ENCODE measurements at places on chromosomes 5 and 9. TPM values are rescaled to one million over a fixed set of nuclear protein-coding genes. Genes with fewer than 3 reads are reported as not detected.

The AQP7 gene
- 466 TPM for total RNA-seq

The DNAJC25 gene
- total RNA-seq, result 15.1 TPM

The INSL4 gene
- total RNA-seq, result not detected

The COMMD10 gene
- 44.3 TPM for total RNA-seq

The CARTPT gene
- total RNA-seq, result not detected

The IFNA13 gene
- not detected for total RNA-seq

The ELAVL2 gene
- total RNA-seq, result 0.84 TPM

The OR1K1 gene
- not detected for total RNA-seq

The HOMER1 gene
- 3.1 TPM for total RNA-seq

The PITX1 gene
- 0.74 TPM for total RNA-seq

The SNCAIP gene
- 11.5 TPM for total RNA-seq

The SLIT3 gene
- total RNA-seq, result 46.3 TPM

The SMAD5 gene
- 64.9 TPM for total RNA-seq

The PFN3 gene
- not detected for total RNA-seq

The LHX2 gene
- total RNA-seq, result not detected

The PCDHA3 gene
- total RNA-seq, result 0.25 TPM

The CHD1 gene
- 140 TPM for total RNA-seq

The SPINK7 gene
- not detected for total RNA-seq

The SNCB gene
- total RNA-seq, result not detected

The FSTL4 gene
- total RNA-seq, result 0.32 TPM

The SCGB3A2 gene
- total RNA-seq, result not detected

The PCDHB15 gene
- total RNA-seq, result 6.0 TPM

The PCDHGC5 gene
- 1.4 TPM for total RNA-seq

The LHX6 gene
- total RNA-seq, result 13.3 TPM

The NEURL1B gene
- total RNA-seq, result 86.5 TPM

The DBH gene
- 0.19 TPM for total RNA-seq

The NUDT12 gene
- total RNA-seq, result 4.6 TPM

The PRSS3 gene
- total RNA-seq, result not detected

The C9orf153 gene
- total RNA-seq, result 0.46 TPM

The PCA3 gene
- total RNA-seq, result not detected

Measured in omental fat pad (tissue), 4 donors.